Lung (tissue), 17 donors: ENCODE measurements at places on chromosomes 2 and 18. TPM values are rescaled to one million over a fixed set of nuclear protein-coding genes. Genes with fewer than 3 reads are reported as not detected.
A peak's percentile ranks its signal among the peaks of the same experiment; 100 is the strongest.

- no peaks in the 10 kb centered on the region for H3K27me3 ChIP-seq
- H3K4me1 ChIP-seq = no peaks in the 10 kb centered on the region
- peak overlapping the region; percentile 72 for H3K27ac ChIP-seq
- no peak overlapping the region for H3K4me3 ChIP-seq
- peaks cover 3% of the 10 kb centered on the region for H3K36me3 ChIP-seq
Observed at GRCh38 chr2:196249860-196250259, 78.5 kb upstream of the STK17B start.

DNA sequence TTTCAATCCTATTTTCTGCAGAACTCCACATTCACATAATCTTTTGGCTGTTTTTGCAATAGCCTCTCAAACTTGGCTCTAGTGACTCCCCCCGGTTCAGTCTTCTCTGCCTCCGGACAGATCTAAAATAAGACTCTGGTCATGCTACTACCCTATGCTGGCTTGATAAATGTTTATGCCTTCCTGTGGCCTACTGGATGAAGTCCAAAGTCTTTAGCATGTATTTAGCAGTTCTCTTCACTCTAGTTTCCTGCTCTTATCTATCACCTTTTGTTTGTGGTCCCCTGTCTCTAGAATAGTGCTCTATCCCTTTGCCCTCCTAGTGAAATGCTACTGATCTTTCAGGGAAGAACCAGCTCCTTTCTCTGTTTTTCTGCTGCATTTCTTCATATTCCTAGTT is 14.4 kb downstream of the ADCYAP1 start:
- H3K27me3 ChIP-seq = peaks cover 19% of the 10 kb centered on the region
- no peak overlapping the region for H3K4me3 ChIP-seq
- no peaks in the 10 kb centered on the region for H3K4me1 ChIP-seq
- H3K27ac ChIP-seq = no peak overlapping the region

GRCh38 chr2:177078416-177078815 is 134.2 kb upstream of the HNRNPA3 start:
- no peak for DNase-seq
- no peaks in the 10 kb centered on the region for H3K36me3 ChIP-seq
- no peak overlapping the region for H3K4me3 ChIP-seq
- no peaks in the 10 kb centered on the region for H3K4me1 ChIP-seq

DNA sequence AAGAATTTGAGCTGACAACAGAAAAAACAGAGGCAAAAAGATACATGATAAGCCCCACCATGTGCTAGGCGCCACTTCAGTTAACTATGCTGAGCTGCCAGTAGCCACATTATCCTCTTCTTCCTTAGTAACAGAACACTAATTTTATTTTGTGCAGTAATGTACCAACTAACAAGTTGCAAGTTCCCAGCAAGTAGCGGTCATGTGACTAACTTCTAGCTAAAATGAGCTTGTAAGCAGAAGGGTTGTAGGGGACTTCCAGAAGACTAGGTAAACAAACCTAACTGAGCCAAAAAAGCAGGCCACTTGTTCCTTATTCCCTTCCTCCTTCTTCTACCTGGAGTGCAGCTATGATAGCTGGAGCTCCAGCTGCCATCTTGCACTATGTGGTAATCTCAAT is 75.5 kb downstream of the DTNB start:
- no peak for DNase-seq
- no peak overlapping the region for H3K27ac ChIP-seq
- no peaks in the 10 kb centered on the region for H3K36me3 ChIP-seq
- H3K4me1 ChIP-seq = no peaks in the 10 kb centered on the region

DNA sequence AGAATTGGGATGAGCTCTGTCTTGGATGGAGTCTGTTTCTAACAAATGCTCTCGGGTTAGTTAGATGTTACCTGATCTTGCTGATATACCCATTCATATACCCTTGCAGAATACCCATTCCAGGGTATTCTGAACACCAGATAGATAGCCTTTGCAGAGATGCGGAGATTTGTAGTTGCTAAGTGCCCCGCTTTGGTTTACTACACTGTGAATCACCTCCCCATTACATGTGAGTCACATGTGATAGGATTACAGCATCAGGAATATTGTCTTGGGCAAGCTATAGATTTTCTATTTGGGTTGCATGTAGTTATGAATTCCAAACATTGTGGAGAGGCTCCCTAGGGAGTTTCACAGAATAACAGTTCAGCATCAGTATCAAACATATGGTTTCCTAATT is 3.8 kb downstream of the VSNL1 start:
- no peak overlapping the region for H3K4me3 ChIP-seq
- H3K27ac ChIP-seq = no peak overlapping the region
- peaks cover 3% of the 10 kb centered on the region for H3K27me3 ChIP-seq
- no peak for DNase-seq

DNA sequence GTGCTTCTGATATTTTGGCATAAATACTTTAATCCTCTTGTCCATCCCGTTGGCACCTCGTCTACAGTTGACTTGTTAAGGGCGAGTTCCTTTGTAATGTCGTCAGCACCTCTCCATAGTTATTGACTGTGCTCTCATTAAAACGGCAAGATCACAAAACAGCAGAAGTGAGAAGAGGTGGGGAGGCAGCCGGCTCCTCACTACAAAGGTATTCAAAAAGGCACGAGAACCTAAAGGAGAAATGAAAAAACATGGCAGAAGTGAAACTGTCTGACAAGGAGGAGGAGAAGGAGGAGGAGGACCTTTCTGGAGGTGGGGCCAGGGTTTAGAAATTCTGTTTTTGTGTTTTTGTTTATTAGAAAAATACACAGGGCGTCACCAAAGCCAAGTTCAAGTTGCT is 235.6 kb downstream of the BCL11A start:
- no peak overlapping the region for H3K4me3 ChIP-seq
- H3K27ac ChIP-seq = no peak overlapping the region
- H3K36me3 ChIP-seq = no peaks in the 10 kb centered on the region
- no peaks in the 10 kb centered on the region for H3K4me1 ChIP-seq
- H3K27me3 ChIP-seq = peaks cover 2% of the 10 kb centered on the region

- DNase-seq = peak; percentile 38
- peaks cover 35% of the 10 kb centered on the region for H3K4me1 ChIP-seq
- H3K36me3 ChIP-seq = no peaks in the 10 kb centered on the region
- no peaks in the 10 kb centered on the region for H3K27me3 ChIP-seq
Observed at GRCh38 chr2:229422063-229422462, 151.0 kb upstream of the PID1 start.

DNA sequence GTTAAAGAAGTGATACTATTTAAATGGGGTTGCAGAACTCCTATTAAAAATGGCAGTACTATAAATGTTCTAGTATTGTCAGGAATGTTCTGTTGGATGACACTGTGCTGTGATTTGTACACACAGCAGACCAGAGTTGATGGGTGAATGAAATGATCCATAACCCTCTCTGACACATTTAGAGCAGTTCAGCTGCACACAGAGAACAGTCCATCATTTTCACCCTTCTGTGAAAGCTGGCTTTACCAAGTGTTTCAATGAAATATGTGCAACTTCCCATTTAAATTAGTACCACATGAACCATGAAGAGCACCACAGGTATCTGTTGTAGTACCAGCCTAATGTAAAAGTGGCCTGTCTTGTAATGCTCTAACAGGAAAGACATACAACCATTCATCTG is 981.4 kb downstream of the TMEM182 start:
- no peaks in the 10 kb centered on the region for H3K4me1 ChIP-seq
- no peaks in the 10 kb centered on the region for H3K36me3 ChIP-seq
- H3K27ac ChIP-seq = no peak overlapping the region
- no peaks in the 10 kb centered on the region for H3K27me3 ChIP-seq
- DNase-seq = no peak

The DTYMK gene
- polyA plus RNA-seq = 15.6 TPM

The POU3F3 gene
- polyA plus RNA-seq = not detected

The C2orf49 gene
- 9.0 TPM for polyA plus RNA-seq

GRCh38 chr2:157433394-157433793 is 10.5 kb downstream of the CYTIP start:
- H3K27ac ChIP-seq = no peak overlapping the region
- H3K4me1 ChIP-seq = peaks cover 7% of the 10 kb centered on the region
- H3K36me3 ChIP-seq = no peaks in the 10 kb centered on the region
- no peaks in the 10 kb centered on the region for H3K27me3 ChIP-seq
- peak; percentile 55 for DNase-seq

DNA sequence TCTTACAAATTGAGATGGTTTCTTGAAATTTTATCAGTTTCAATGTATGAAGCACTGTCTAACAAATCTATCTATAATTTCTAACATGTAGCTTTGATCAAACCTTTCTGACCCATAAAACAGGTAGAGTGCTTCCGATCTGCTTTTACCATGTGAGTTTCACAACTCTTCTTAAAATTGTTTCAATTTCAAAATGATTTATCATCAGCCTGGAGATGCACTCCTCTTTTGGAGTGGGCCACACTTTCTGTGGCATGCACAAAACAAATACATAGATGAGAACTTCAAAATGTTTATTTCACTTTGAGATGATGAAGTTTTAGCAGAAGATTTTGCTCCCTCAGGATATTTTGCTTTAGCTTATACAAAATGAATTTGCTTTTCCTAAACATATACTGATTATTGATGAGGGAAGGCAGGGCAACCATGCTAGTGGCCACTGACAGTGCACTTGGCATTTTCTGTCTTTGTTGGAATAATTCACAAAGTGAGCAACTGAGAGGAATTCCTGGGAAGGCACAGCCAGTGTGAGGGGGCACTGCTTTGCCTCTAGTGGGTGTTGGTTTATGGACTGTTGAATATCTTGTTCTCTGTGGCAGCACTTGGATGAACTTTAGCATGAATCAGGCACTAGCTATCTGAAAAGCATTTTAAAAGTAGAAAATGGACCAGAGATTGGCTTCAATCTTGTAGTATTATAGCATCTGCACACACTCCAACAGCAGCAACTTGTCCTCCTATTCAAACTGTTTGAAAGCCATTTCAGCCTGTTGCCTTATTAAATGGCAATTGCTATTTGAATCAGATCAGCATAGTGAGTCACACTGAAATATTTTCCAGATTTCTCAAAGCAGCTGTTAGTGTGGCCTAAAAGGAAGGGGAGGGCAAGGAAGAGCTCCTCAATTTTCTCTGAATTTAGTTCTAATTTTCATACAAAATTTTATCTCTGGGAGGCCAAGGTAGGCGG is 193.2 kb downstream of the CCDC85A start:
- no peak for DNase-seq
- no peaks in the 10 kb centered on the region for H3K36me3 ChIP-seq
- H3K27me3 ChIP-seq = no peaks in the 10 kb centered on the region
- no peaks in the 10 kb centered on the region for H3K4me1 ChIP-seq

The SEH1L gene
- 24.2 TPM for polyA plus RNA-seq

The ENOSF1 gene
- 26.9 TPM for polyA plus RNA-seq

DNA sequence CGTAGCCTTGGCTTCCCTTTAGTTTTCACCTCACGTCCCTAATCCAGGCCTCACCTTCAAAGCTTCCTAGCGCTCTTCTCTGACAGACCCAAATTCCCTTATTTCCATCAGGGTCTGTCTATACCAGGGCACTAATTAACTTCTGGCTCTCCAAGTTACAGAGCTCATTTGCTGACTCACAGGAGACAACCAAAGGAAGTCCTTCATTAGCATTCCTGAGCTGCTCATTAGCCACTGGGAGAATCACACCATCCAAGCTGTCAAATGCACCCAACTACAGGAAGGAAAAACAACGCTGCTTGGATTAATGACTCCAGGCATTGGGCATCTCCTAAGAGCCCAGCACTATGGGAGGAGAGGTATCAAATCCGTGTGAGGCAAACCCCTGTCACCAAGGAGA is 109.8 kb upstream of the ALK start:
- H3K36me3 ChIP-seq = no peaks in the 10 kb centered on the region
- no peak for DNase-seq
- H3K27ac ChIP-seq = no peak overlapping the region
- no peaks in the 10 kb centered on the region for H3K4me1 ChIP-seq
- H3K4me3 ChIP-seq = no peak overlapping the region

DNA sequence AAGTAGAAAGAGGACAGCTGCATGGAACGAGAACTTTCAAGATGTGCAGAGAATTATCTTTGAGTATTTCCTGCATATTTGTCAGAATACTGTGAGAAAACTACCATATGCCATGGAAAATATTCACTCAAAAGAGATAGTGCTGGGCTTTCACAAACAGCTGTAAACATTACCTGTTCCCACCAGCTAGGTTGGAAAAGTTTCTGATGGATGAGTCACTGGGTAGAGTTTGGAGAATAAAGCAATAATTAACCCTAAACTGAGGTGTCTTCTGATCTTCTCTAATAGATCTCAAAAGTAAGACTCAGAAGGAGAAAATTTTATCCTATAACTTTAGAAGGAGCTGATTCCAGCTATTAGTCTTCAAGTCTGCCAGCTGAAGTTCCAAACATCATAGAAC is 3.9 kb upstream of the FSIP2 start:
- H3K4me3 ChIP-seq = no peak overlapping the region
- H3K27ac ChIP-seq = no peak overlapping the region
- no peaks in the 10 kb centered on the region for H3K27me3 ChIP-seq
- no peak for DNase-seq
- H3K36me3 ChIP-seq = no peaks in the 10 kb centered on the region

GRCh38 chr2:134011936-134012586 is 241.8 kb upstream of the MGAT5 start:
- DNase-seq = no peak
- no peak overlapping the region for H3K4me3 ChIP-seq
- H3K36me3 ChIP-seq = no peaks in the 10 kb centered on the region
- no peaks in the 10 kb centered on the region for H3K4me1 ChIP-seq

The AGXT gene
- polyA plus RNA-seq = 0.05 TPM

GRCh38 chr2:17171446-17172049 is 346.7 kb downstream of the RAD51AP2 start:
- H3K4me3 ChIP-seq = no peak overlapping the region
- H3K4me1 ChIP-seq = no peaks in the 10 kb centered on the region
- DNase-seq = peak; percentile 49
- no peak overlapping the region for H3K27ac ChIP-seq

DNA sequence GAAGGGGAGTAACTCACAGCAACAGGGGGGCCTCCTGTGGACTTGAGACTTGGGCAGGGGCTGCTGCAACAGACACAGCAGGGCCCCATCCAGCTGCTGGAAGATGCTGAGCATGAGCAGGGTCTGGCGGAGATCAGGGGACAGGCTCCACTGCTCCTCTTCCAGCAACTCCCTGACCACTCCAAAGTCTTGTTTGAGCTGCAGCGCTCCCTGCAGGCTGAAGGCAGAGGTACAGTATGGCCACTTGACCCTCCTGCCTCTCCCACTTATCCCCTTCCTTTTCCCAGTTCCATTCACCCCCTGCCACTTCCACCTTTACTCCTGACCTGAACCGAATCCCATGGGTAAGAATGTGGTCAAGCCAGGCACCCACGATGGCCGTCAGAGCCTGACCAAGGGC is 2.4 kb upstream of the MRPL53 start:
- H3K27me3 ChIP-seq = no peaks in the 10 kb centered on the region
- H3K4me3 ChIP-seq = no peak overlapping the region
- H3K27ac ChIP-seq = no peak overlapping the region
- H3K36me3 ChIP-seq = peaks cover 25% of the 10 kb centered on the region
- H3K4me1 ChIP-seq = peaks cover 15% of the 10 kb centered on the region

DNA sequence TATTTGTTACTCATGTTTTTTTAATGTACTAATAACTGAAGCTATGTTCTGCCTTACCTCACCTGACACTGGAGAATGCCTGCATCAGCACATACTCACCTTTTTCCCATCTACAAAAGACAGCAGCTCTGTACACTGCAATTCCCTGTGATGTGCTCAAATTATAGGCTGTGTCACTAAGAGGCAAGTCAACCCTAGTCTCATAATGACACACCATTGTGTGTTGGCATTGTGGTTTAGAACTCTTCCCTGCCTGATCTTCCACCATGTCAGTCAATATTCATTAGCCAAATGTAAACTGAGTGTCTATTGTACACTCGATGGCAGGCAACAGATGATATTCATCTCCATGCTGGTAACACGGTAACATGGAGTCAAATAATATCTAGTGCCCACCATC is 332.1 kb upstream of the TCF4 start:
- no peaks in the 10 kb centered on the region for H3K27me3 ChIP-seq
- H3K4me3 ChIP-seq = no peak overlapping the region
- no peaks in the 10 kb centered on the region for H3K4me1 ChIP-seq
- H3K36me3 ChIP-seq = no peaks in the 10 kb centered on the region
- H3K27ac ChIP-seq = no peak overlapping the region

The UGT1A6 gene
- polyA plus RNA-seq = 0.96 TPM
